ENCODE measurements at places on chromosomes 1 and 21. TPM values are rescaled to one million over a fixed set of nuclear protein-coding genes. Genes with fewer than 3 reads are reported as not detected.

Gene AADACL4
- not detected for total RNA-seq

GRCh38 chr21:35649186-35649585 lies 411.1 kb downstream of the SETD4 start:
- no peak for ATAC-seq

- ATAC-seq: no peak
These were observed 92.8 kb downstream of the INTS7 start for GRCh38 chr1:211942583-211942982.

DNA sequence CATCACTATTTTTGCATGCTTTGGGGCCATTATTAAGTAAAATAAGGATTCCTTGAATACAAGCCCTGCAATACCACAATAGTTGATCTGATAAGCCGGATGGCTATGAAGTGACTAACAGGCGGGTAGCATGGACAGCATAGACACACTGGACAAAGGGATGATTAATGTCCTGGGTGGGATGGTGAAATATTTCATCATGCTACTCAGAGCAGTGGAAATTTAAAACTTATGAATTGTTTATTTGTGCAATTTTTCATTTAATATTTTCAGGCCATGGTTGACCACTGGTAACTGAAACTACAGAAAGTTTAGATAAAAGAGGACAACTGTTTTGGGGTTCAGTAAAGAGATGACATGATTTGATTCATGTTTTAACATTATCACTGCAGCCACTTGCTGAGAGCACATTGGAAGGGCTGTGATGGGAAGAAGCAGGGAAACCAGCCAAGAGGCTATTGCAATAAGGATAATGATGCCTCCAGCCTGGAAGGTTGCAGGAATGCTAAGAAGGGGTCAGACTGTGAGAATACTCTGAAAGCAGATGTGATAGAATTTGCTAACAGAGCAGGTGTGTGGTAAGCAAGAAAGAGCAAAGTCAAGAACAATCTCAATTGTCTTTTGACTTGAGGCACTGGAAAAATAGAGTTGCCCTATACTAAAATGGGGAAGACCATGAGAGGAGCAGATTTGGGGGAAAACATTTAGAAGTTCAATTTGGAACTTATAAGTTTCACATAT lies 62.5 kb upstream of the TNFSF4 start:
- ATAC-seq: peak; percentile 94

DNA sequence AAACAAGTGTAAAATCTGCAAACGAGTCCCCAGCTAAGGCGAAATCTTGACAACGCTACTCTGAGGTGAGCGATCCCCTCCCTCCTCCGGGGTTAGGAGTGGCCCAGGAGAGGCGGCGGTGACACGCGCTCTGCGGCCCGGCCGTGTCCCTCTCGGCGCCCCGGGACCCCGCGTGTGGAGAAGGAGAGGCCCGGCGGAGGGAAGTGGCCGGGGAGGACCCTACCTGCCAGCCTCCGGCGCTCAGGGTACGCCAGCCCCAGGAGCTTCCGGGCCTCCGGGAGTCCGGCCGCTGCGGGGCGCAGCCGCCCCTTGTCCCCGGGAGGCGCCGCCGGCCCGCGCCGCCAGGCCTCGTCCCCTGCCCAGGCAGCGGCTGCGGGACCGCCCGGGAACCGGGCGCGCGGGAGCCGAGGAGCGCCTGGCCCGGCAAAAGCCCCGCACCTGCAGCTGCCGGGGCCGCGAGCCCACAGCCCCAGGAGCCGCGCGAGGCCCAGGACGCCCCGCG lies 543 bp downstream of the ABCB10 start:
- peak; percentile 10 for ATAC-seq

GRCh38 chr1:228766788-228767187 lies 31.5 kb downstream of the RHOU start:
- ATAC-seq: no peak

DNA sequence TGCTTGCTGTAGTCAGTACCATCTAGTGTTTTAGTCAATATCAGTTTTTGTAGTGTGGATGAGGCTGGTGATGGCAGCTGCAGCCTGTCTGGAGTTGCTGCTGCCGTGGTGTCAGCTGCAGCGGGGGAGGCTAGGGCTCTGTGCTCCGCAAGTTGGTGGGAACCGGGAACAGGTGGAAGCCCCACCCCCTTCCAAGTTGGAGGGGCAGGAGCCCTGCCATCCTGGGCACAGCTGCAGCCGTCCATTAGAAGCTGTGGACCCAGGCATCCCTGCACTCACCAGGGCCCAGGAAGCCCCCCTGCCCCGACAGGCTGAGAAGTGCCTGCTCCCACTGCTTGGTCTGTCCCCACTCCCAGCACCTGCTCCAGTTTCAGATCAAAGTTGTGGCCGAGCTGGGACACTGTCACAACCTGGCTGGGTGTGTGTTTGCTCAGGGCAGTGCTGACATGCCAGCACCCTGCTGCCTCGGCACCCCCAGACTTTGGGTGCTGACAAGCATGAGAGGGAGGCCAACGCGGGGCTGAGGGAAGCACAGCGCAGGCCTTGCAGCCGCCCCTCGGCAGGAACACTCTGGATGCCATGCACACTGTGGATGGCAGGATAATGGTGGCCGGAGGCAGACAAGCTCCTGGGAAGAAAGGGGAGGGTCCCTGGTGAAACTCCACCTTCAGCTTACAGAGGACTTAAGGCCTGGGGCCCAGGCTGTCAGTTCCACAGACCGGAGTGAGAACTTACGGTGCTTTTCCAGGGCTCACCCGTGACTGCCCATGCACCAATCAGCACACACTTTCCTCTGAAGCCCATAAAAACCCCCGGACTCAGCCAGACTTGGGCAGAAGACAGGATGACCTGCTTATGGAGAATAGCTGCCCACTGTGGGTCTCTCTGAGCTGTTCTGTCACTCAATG lies 86.9 kb downstream of the ADARB1 start:
- peak; percentile 65 for ATAC-seq

DNA sequence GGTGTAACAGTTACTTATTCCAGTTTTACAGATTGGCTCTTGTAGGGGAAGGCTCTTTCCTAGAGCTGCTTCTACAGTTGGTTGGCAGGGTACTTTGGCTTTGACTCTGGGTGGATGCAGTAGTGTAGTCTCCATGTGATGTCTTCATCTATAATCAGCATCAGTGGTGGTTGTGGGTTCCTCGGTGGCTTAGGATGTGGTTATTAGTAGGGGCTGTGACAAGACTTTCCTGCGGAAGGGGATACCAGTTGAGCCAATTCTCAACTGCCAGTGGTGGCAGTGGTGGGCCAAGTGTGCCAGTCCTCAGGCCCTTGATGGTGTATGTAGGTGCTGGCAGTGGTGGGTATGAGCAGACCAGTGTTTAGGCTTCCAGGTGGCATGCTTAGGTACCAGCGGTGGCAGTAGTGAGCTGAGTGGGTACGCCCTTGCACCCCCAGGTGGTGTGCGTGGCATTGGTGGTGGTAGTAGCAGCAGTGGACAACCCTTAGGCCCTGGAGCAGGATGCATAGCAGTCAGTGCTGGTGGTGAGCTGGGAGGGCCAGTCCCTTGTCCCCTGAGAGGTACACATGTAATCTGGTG lies 27.2 kb upstream of the KLF18 start:
- no peak for ATAC-seq

Gene CHML
- total RNA-seq: 28.6 TPM
